ENCODE measurements at places on chromosomes 11 and 22.

DNA sequence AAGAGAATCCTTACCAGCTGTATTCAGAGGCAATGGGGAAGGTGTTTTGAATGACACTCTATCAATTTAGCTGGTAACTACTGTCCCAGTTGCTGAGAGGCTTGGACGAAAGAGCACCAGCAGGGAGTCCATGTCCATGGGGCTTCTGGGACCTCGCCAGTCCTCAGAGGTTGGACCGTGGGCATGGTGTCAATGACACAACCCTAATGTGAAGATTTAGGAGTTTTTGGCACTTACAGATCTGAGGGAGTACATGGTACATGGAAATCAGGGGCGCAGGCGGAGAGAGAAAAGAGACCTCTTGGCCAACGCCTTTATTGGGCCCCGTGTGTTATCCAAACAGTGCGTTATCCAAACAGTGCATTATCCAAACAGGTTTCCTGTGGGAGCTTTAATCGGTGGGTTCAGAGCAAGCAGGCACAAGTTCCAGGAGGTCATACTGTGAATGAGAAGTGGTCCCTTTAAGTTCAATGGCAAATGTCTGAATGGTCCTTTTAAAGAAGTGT, 169.1 kb upstream of the B3GAT1 start:
- DNase-seq, result no peak

DNA sequence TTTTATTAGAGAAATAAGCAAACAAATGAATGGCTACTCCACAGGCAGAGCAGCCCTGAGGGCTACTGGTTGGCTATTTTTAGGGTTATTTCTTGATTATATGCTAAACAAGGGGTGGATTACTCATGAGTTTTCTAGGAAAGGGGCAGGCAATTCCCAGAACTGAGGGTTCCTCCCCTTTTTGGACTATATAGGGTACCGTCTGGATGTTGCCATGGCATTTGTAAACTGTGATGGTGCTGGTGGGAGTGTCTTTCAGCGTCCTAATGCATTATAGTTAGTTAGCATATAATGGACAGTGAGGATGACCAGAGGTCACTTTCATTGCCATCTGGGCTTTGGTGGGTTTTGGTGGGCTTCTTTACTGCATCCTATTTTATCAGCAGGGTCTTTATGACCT, 19.2 kb downstream of the SLC22A6 start:
- DNase-seq, result no peak

- no peak for DNase-seq
Observed at GRCh38 chr11:45208135-45208534, 61.7 kb downstream of the PRDM11 start.

GRCh38 chr11:93652161-93652597, 9.3 kb upstream of the CEP295 start:
- DNase-seq, result peak; percentile 18

DNA sequence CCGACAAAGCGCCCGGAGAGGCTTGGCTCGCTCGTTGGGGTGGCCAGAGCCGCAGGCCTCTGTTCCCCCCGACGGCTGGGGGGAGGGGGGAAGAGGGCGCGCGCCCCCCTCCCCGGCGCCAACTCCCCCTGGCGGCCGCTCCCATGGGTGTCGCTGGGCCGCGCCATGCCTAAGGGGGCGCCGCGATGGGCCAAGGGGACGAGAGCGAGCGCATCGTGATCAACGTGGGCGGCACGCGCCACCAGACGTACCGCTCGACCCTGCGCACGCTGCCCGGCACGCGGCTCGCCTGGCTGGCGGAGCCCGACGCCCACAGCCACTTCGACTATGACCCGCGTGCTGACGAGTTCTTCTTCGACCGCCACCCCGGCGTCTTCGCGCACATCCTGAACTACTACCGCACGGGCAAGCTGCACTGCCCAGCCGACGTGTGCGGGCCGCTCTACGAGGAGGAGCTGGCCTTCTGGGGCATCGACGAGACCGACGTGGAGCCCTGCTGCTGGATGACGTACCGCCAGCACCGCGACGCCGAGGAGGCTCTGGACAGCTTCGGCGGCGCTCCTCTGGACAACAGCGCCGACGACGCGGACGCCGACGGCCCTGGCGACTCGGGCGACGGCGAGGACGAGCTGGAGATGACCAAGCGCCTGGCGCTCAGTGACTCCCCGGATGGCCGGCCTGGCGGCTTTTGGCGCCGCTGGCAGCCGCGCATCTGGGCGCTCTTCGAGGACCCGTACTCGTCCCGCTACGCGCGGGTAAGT, 1.4 kb downstream of the KCNC1 start:
- no peak for DNase-seq

DNA sequence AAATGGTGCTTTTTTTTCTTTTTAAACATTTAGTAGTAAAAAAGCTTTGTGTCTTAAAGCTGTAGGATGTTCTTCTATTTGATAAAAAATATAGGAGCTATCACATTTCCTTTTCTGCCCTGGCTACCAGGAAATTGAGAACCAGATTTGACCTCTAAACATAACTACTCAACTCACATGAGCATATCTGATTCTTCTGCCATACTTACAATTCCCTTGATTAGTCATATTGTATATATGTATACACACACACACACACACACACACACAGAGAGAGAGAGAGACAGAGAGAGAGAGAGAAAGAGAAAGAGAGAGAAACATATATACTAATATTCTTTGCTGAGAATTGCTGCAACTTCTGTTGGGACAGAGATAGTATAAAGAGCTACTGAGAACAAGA, 23.0 kb upstream of the GDPD4 start:
- DNase-seq, result no peak

- no peak for DNase-seq
Observed at GRCh38 chr11:117771197-117771596, 25.8 kb downstream of the DSCAML1 start.

GRCh38 chr22:34017205-34017604, 96.9 kb upstream of the LARGE1 start:
- no peak for DNase-seq

GRCh38 chr22:30984317-30984716, 15.3 kb downstream of the TUG1 start:
- DNase-seq, result no peak

GRCh38 chr11:34915136-34916014, 804 bp downstream of the APIP start:
- no peak for DNase-seq

DNA sequence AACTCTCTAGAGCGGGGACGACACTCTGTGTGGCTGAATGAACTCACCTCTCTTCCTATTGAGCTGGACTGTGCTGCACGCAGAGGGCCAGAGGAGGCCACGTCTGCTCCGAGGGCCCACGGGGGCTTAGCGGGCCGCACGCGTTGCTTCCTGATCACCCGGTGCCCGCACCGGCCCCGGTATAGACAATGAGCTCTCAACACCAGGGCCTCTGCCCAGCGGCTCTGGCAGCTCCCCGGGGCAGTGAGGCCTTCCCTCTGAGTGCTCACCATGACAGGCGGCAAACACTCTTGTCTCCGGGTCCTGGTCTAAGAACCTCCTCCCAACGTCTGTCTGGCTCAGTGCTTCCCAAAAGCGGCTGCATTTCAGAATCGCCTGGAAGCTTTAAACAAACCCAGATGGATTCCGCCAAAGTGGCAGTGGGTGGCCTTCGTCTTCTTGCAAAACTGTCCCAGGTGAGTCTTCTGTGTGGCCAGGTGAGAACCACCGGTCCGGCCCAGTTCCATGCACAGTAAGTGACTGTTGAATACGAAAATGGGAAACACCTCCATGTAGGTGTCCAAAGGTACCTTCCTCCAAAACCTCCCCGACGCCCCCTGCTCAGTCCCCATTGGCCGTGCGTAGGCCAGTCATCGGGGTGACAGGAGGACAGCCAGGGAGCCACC, 47.8 kb upstream of the CCND1 start:
- DNase-seq, result no peak

GRCh38 chr11:72613977-72614376, 60.2 kb downstream of the PDE2A start:
- DNase-seq, result peak; percentile 81

DNA sequence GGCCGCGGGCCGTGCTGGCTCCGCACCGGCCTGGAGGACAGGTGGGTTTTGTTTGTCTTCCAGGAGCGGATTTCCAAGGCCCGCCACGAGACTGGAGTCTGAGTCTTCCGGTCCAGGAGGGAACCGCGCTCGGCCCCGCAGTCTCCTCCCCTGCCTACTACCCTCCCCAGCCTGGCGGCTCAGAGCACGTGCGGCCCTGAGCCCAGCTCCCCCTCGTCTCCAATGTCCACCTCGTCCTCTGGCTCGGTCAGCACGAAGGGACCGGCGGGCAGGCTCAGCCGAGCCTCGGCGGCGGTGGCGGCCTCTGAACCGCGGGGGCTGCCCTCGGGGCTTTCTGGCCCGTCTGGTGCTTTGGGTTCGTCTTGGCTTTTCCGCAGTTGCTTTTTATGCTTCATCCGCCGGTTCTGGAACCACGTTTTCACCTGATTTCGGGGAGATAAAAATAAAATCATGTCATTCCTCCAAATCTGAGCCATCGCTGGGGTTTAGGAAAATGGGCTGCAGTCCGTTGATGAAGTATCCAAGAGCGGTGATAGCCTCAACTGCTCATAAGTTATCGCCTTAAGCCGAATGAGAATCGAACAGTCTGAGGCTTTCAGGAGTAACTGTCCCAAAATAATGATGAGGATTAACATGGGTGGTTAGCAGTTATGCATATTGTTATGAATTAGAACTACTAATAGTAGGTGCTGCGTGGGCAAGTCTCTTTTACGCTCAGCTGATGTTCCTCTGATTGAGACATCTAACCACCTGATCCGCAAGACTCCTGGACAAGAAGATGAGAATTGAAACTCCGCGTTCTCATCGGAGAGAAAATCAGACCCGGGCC, 4.0 kb downstream of the BSX start:
- peak; percentile 29 for DNase-seq
